ENCODE measurements at places on chromosomes 16 and 17.

DNA sequence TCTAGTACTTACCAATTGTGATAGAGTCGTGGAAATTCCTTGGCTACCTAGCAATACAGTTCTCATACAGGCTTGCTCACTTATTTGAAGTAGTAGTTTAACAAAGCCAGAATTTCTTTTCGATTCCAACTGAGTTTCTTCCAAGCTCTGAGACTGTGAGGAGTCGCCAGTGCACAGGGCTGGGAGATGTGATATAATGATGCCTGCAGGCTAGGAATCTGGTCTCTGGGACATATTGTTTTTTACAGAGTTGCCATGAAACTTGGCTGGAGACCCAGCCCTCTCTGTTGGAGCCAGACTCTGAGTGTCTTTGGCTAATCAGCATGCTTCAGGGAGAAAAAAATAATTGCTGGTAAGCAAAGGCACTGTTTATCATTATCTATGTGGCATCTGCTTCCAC lies 698.8 kb upstream of the GOT2 start:
- DNase-seq = no peak

DNA sequence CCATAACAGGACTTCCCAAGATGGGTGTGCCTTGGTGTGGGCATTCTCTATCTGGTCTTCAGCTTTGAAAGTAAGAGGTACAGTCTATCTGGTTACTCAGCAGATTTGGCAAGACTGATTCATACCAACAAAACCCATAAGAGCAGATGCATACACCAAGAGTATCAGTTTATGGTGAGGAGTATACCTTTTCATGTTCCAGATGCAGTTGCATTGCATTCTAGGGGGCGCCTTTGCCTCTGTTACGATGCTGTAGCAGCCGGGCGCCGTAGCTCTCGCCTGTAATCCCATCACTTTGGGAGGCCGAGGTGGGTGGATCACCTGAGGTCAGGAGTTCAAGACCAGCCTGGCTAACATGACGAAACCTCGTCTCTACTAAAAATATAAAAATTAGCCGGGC lies 31.1 kb upstream of the CARMIL2 start:
- no peak for DNase-seq

GRCh38 chr17:45227101-45227925 lies 5.6 kb downstream of the FMNL1 start:
- no peak for DNase-seq

GRCh38 chr16:64872101-64872500 lies 249.8 kb downstream of the CDH11 start:
- DNase-seq = no peak

- DNase-seq = no peak
Observed at GRCh38 chr17:80786470-80786869, 205.2 kb upstream of the CHMP6 start.

GRCh38 chr17:64788286-64789060 lies 126.4 kb upstream of the SMURF2 start:
- no peak for DNase-seq

DNA sequence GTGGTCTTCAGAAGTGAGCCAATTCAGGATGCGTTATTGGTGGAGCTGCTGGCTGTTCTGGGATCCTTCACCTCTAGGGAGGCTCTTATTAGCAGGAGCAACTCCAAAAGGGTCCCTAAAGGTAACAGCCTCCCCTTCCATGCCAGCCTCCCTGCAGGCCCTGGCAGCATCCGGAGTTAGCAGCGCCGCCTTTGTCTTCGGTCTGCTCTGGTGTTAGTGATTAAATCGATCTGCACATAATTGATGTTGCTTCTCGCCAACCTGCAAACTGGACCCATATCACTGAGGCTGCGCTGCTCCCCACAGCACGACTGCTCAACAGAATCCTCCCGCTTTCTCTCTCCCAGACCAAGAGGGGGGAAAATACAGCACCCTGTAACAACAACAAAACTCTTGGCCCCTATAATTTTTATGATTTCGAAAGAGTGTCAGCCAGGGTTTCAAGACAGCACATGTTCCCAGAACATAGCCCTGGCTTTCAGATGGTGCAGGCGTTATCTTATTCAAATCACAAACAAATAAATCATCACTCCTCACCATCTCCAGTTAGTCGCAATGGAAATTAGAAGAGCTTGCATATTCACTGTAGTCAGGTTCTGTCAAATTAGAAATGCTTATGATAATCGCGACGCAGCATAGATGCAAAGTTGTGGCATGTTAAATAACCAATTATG lies 76.0 kb downstream of the IRX3 start:
- no peak for DNase-seq

GRCh38 chr16:3846595-3847091 lies 33.9 kb downstream of the CREBBP start:
- DNase-seq = no peak

DNA sequence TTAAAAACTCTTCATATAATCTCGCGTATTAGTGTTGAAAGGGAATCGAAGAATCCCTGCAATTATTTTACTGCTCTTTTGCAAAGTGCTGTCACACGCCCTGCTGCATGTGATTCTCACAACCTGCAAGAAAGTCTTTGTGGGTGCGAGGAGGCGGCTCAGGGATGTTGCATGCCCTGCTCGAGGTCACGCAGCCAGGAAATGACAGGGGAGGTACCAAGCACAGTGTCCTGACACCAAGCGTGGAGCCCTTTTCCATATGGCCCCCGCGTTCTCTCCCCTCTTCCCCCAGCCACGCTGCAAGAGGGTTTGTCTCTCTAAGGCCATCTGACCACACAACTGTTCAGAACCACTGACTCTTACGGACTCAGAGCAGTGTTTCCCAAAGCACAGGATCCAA lies 37.6 kb downstream of the OR3A1 start:
- no peak for DNase-seq

DNA sequence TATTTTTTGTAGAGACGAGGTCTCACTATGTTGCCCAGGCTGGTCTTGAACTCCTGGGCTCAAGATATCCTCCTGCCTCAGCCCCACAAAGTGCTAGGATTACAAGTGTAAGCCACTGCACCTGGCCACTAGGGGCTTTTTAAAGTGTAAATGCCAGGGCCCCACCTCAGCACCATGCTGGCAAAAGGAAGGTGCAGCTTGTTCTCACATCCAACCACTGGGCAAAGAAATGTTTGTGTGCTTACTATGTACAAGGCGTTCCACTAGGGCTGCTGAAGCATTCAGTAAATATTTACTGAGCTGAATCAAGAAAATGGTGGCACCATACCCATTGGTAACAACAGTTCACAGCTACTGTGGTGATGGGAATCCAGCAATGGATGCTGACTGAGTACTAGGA lies 22.6 kb downstream of the COG1 start:
- no peak for DNase-seq

GRCh38 chr16:4544473-4544872 lies 5.9 kb upstream of the CDIP1 start:
- no peak for DNase-seq

DNA sequence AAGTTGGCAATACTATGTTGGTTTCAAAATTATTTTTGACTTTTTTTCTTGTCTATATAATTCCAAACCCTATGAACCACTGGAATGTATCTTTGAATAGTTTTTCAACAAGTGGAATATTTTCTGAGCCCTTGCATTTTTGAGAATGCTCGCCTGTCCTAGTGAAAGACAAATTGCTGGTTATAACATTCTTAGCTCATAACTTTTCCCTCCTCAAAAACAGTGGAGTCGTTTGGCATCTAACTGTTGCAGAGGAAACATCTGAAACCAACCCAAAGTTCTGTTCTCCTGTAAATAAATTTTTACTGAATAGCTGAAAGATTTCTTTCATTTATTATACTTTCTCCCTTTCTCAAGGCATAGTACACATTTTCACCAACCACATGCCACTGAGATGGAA lies 11.3 kb upstream of the COX10 start:
- DNase-seq = no peak
